RWPE1 (cell line): ENCODE measurements at places on chromosomes 6 and 20.

DNA sequence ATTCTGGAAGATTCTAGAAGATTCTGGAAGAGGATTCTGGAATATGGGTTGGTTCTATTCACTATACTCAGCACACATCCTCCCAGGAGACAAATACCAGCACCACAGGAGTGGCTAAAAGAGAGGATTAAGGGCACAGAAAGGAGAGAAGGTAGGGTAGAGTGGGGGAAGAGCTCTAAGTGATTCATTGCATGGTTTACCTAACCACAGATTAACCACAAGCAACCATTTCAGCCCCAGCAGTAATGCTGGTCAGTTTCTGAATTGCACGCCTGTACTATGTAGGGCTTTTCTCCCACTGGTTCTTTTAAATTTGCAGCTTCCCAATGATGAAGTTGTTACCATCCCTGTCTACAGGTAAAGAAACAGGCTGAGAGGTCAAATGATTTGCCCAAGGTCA lies 192.7 kb upstream of the PMEPA1 start:
- peak; percentile 90 for DNase-seq

DNA sequence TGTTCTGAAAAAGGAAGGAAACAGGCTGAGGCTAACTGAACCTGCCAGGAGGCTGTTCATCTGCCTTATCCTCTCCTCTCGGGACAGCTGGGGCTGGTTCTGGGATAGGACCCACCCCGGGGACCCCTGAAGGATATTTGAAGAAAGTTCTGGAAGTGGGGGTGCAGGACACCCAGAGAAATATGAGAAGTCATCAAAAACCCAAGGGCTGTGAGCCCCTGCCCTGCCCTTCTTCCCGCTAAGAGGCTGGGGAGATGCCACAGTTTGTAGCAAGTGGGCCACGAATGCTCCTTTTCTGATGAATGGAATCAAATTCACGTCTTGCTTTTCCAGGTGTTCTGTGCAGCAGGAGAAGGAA lies 37.9 kb downstream of the TMEM242 start:
- no peak for DNase-seq

- no peak for DNase-seq
Observed at GRCh38 chr6:79631693-79632172, 604 bp downstream of the SH3BGRL2 start.

- no peak for DNase-seq
Observed at GRCh38 chr20:57672953-57673575, 36.8 kb downstream of the PMEPA1 start.

- DNase-seq, result no peak
Observed at GRCh38 chr6:40320441-40320840, 266.7 kb downstream of the LRFN2 start.

DNA sequence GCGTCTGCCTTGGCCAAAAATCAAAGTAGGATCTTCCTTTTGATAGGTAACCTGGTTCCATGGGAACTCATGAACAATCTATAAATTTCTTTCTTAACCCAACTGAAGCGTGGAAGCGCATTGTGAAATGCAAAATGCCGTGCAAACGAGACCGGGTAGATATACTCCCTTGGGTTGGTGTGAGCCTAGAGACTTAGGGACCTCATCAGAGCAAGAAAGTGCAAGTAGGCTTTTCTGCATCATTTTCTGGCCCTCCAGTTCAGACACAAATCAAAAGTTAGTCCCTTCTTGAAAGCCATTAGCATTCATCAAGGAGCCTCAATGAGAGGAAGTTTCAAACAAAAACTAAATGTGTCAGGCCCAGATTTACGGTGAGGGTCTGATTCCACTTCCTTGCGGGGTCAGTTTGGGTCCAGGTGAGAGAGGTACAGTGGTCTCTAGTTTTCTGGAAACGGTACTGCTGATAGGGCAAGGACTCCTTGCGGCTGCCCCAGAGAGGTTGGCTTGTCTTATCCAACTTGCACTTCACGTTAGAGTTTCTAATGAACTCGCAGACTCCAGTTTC lies 5.3 kb upstream of the ZNF184 start:
- DNase-seq, result no peak

- no peak for DNase-seq
Observed at GRCh38 chr6:53892707-53893106, 97.9 kb downstream of the LRRC1 start.

GRCh38 chr20:61912665-61913422 lies 152.8 kb downstream of the TAF4 start:
- DNase-seq, result no peak

DNA sequence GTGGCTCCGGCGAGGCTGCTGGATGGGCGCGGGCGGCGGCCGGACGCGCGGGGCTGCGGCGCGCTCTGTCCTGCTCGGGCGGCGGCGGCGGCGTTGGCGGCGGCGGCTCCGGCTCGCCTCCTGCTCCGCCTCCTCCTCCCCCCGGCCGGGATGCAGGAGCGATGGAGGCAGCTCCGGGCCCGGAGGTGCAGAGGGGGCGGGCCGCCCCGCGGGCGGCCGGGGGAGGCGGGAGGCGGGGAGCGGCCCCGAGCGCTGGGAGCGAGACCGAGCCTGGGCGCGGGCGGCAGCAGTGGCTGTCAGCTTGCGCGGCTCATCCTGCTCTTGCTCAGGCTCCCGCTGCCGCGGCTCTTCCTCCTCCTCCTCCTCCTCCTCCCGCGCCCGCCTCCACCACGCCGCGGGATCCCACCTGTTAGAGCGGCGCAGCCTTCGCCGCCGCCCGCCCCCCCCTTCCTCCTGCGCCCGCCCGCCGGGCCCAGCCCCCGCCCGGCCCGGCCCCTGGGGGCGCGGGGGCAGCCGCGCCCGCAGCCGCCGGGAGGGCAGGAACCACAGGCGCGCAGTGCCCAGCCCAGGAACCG lies at the start of gene NOL4L:
Gene NOL4L, minus strand, starts transcription at position 323 of the 575 bp plus-strand sequence. CDS start 443 bp downstream, outside the sequence.
- DNase-seq, result peak; percentile 36

DNA sequence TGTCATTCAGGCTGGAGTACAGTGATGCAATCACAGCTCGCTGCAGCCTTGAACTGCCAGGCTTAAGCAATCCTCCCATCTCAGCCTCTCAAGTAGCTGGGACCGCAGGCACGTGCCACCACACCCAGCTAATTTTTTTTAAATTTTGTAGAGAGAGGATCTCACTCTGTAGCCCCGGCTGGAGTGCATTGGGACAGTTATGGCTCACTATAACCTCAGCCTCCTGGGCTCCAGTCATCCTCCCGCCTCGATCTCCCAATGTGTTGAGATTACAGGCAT lies 86.5 kb downstream of the SERAC1 start:
- DNase-seq, result no peak

DNA sequence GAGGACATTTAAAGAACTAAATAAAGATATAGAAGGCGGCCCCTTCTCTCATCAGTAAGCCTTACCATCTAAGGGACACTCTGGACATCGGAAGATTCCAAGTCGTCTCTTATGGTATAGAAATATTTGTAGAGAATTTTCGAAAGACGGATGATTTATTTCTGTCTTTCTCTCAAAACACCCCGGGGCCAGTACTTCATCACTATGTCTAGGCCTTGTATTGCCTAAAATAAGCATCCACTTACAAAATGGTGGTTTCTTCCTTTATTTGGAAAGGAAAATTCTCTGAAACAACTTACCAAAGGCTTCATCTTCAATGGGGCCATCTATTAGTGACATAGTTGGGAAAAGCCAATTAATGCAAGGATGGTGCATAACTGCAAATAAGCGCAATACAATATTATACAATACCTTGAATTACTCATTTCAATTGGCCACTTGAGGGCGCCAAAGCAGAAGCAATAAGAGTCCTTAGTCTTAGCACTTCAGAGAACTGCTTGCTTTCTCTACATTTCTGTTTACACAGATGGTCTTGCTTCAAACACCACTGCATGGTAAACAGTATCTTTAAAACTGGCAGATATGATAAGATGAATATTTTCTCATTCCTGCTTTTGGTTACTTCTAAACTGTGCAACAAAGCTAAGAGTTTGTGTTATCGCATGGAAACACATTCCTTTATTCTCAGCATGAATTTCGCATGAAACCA lies 113.2 kb downstream of the VIP start:
- DNase-seq, result peak; percentile 22

- peak; percentile 36 for DNase-seq
Observed at GRCh38 chr6:4210629-4211419, 75.4 kb upstream of the ECI2 start.

GRCh38 chr6:69594405-69594804 lies 202.4 kb downstream of the LMBRD1 start:
- no peak for DNase-seq

DNA sequence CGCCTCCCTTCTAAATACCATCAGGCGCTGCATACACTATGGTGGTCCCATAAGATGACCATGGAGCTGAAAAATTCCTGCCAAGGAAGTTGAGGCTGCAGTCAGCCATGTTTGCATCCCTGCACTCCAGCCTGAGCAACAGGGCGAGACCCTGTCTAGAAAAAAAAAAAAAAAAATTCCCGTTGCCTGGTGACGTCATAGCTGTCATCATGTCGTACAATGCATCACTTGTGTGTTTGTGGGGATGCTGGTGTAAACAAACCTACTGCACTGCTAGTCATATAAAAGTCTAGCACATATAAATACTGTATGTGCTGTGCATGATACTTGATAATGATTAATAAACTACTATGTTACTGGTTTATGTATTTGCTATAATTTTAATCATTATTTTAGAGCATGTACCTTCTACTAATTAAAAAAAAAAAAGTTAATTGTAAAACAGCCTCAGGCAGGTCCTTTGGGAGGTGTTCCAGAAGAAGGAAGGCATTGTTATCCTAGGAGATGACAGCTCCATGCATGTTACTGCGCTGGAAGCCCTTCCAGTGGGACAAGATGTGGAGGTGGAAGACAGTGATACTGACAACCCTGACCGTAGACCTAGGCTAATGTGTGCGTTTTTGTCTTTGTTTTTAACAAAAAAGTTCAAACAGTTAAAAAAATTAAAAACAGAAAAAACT lies 132.6 kb downstream of the BANF2 start:
- no peak for DNase-seq

- DNase-seq, result no peak
Observed at GRCh38 chr6:79864001-79864400, 83.4 kb downstream of the ELOVL4 start.
